Neural crest cell (in vitro differentiated cells): ENCODE measurements at places on chromosomes 5 and 9. TPM values are rescaled to one million over a fixed set of nuclear protein-coding genes. Genes with fewer than 3 reads are reported as not detected.

CCL21 gene
- not detected in 2 replicates for total RNA-seq

RASEF gene
- 0.16 TPM in 1 of 2 replicates, not detected in the other for total RNA-seq

SNAPC4 gene
- 18.2 and 19.0 TPM in 2 replicates for total RNA-seq

TXN gene
- total RNA-seq: 181 and 188 TPM in 2 replicates

LRRC70 gene
- total RNA-seq: 0.19 and 0.34 TPM in 2 replicates

OTP gene
- total RNA-seq: 2.1 and 3.1 TPM in 2 replicates

CDH10 gene
- total RNA-seq: 4.8 TPM in 2 replicates

GLRA1 gene
- total RNA-seq: 0.21 and 0.23 TPM in 2 replicates

CDX1 gene
- total RNA-seq: not detected in 2 replicates

GRCh38 chr5:8953016-8953415, 592.9 kb downstream of the SEMA5A start:
- DNase-seq: no peak

GRCh38 chr9:95980262-95981125, 105.0 kb downstream of the ERCC6L2 start:
- no peak for DNase-seq

DNA sequence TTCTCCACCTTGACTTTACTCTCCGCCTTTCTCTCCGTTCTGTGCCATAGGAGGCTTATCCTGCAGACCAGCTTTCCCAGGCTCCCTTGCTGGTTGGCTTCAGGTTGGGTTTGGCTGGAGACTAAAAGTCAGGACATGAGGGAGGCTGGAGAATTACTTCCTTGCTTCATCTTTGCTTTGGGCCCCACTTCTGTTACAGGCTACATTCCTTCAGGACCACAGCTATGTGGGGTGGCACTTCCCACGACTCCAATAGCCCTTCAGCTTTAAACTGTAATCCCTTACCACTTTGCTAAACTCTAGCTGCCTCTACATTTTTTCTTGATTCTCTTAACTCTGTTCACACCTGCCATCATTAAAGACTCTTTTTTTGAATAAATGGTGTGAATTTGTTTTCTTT, 186.7 kb upstream of the NR4A3 start:
- DNase-seq: no peak

DNA sequence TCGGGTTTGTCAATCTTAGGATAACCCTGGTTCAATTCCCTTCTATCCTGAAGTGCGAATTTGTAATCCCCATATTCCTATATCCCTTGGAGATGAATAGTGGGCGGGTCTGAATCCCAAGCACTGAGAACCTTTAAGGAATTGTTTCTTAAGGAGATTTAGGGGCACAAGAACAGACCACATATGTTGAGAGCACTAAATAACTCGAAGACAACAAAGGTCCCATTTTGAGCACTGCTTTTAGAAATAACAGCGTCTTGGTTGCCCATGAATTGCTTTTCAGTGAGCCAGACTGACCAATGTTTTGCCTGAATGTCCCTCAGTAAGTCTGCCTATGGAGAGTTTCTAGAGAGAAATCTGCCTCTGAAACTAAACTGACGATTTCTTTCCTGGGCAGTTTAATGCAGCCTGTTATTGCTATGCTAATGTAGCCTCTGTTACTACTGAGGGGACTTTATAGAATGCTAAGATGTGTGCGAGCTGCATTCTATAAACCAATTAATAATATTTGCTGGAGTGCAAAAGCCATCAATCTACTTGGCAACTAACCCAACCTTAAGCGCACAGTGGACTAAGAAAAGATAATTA, 445.0 kb upstream of the DMAC1 start:
- no peak for DNase-seq

DNA sequence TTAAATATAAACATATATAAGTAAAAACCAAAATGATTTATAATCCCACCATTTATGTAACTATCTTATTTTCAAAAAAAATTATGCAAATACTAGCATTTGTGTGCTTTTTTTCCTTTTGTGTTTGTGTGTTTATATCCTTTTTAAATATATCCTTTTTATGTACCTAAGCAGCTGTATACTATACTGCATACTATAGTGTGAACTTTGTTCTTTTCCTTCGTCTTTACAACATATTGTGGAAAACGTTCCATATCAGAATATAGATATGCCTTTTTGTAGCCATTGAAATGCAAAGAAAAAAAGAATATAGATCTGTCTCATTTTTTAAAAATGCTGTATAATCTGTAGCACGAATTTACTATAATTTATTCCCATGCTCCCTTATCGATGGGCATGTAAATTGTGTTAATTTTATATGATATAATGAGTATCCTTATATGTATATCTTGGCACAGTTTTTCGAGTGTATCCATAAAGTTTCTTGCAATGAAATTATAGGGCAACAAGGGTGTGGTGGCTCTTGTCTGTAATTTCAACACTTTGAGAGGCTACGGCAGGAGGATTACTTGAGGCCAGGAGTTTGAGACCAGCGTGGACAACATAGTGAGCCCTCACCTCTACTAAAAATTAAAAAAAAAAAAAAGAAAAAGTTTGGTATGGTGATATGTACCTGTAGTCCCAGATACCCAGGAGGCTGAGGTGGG, 83.3 kb downstream of the STK32A start:
- DNase-seq: no peak

DNA sequence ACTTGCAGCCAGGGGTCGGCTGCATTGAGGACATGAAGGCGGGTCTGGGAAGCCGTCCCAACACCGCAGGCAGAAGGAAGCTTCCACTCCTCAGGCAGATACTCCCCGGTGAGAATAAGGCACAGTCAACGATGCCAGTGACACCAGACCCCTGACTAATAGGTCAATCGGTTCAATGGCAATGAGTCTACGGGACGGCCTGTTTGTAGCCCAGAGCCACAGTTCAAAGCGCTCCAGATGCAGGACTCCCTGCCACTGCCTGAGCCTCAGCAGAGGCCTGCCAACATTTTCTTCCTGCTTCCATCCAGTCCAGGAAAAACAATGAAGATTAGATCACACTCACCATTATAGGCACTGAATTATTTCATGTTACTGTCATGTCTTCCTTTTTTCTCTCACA, 84.5 kb upstream of the SIMC1 start:
- DNase-seq: no peak

GRCh38 chr5:90307322-90307721, 102.2 kb downstream of the CETN3 start:
- DNase-seq: no peak

- DNase-seq: no peak
Measured at GRCh38 chr9:79501546-79501945, 70.2 kb upstream of the TLE4 start.

GRCh38 chr9:68705531-68706362, 707 bp downstream of the PIP5K1B start:
- peak; percentile 22 for DNase-seq

DNA sequence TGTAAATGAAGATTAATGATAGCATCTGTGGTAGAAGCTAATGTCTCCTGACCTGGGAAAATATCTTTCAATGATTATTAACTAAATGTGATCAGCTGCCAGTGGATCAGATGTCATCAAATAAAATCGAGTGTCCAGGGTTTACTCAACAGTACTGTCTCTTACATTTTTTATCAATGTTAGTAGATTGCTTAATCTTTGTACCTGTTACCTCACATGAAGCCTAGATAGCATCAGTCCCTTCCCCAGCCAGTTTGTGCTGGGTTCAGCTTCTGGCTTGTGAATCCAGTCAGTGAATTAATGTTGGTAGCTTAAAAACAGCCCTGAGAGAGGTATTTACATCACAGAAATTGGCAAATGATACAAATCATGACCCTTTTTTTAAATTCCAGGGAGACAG, 134.4 kb downstream of the GHR start:
- DNase-seq: no peak

DNA sequence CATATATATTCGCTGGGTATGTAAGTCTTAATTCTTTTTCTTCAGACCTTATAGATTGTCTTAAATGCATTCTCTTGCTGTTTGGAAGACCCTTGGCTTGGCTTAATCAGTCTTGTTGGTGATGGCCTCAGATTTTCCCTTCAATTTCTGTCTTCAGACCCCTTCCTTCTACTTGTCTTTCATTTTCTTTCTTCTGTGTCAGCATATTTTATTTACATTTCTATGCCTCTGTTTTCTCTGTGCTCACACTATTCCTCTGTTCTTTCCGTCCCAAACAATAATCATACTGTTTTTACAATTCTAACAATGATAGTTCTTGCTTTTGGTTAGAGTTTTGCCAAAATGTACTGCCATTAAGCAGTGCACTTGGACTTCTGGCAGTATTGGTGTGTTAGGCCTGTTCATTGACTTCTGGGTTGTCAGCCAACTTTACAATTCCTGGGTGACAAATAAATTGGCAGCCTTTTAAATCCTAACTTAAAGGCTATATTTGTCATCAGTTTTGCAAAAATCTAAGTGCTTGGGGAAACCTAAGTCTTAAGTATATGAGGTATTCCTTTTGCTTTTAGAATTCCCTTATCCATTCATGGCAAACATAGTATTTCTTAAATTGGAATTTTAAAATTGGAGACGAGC, 8.0 kb downstream of the SRFBP1 start:
- DNase-seq: no peak

GRCh38 chr5:172816925-172817562, 17.0 kb upstream of the ERGIC1 start:
- no peak for DNase-seq

DNA sequence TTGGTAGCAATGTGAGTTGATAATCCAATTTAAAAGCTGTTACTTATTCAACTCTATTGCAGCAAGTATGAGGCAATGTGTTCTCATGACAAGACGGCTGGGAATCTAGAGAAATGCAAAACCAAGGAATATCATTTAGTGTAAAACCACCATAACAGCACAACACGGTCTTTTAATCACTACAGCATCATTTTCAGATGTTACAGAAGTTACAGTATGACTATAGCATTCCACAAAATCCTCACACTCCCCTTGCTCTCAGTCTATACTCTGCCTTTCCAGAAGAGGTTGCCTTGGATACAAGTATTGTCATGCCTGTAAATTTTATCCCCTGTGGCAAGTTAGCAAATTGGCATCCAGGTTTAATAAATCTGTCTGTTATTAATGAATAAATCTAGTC, 28.6 kb upstream of the TAS2R1 start:
- no peak for DNase-seq
